Caco-2 (cell line): ENCODE measurements at places on chromosomes 2 and 18. TPM values are rescaled to one million over a fixed set of nuclear protein-coding genes. Genes with fewer than 3 reads are reported as not detected.
A peak's percentile ranks its signal among the peaks of the same experiment; 100 is the strongest.

The EMILIN1 gene
- total RNA-seq: 0.30 and 0.43 TPM in 2 replicates

DNA sequence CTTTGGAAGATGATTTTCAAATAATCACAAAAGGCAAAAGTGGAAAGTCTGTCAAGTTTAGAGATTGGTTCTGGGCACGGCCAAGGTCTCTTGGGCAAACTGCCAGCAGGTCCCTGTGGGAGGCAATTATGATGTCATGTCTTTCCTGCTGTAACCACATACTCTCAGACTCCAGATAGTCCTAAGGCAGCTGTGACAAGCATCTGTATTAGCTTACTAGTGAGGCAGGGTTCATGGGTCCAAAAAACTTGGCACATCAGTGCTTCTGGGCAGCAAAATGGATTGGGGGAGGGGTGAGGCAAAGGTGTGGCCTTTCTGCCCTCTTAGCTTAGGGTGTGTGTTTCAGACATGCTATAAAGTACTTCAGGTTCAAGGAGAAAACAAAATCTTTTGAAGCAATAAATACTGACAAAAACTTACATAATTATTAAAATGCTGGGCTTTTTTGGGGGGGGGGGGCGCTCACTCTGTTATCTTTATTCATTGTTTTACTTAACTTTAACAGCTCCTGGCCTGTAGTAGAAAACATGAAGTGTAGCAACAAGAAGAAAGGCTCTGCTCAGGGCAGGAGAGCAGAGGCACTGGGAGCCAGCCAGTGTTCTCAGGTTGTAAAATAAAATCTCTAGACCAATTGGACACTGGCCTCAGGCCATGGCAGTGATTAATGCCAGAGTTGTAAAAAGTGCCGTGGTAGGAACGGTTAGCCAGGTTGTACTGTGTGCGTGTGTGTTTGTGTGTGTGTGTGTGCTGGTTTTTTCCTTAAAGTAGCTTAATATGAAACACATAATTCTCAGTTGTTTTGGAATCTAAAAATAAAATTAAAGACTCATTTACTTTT, 14.3 kb upstream of the TANC1 start:
- DNase-seq: peak; percentile 71

DNA sequence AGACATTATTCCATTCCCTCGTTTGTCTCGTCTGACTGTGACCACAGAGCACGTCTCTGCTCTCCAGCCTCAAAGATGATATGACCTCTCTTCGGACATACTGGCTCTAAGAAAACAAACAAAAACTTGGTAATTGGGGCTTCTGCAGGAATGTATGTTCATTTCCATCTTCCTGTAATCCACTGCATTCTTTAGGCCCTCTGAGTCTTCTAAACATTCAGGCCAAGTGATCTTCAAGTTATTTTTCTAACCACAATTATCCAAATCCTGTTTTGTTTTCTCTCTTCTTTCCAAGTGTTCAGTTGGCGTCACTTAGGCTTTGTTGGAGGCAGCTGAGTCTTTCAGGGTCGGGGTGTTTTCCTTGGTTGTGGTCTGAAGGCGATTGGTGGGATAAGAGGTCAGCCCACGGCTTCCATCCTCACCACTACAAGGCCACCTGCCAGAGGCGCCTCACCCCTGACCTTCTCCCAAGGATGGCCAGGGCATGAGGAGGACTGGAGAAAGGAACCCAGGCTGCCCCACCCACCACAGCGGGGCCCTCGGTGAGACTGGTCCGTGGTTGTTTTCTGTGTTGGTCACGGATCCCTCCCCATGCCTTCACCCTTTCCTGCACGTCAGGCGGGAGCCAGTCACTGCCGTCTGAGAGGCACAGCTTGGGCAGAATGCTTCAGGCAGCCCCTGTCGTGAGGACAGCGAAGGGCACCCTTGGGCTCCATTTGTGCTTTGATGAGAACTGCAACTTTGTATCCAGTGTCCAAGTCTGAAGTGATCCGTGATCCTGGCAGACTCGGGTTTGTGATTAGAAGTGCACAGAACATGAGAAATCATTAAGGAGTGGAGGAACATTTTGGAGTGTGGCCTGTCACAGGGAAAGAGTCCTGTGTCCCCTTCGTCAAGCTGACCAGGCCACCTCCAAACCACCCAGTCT, 88.6 kb upstream of the FHL2 start:
- DNase-seq: no peak

DNA sequence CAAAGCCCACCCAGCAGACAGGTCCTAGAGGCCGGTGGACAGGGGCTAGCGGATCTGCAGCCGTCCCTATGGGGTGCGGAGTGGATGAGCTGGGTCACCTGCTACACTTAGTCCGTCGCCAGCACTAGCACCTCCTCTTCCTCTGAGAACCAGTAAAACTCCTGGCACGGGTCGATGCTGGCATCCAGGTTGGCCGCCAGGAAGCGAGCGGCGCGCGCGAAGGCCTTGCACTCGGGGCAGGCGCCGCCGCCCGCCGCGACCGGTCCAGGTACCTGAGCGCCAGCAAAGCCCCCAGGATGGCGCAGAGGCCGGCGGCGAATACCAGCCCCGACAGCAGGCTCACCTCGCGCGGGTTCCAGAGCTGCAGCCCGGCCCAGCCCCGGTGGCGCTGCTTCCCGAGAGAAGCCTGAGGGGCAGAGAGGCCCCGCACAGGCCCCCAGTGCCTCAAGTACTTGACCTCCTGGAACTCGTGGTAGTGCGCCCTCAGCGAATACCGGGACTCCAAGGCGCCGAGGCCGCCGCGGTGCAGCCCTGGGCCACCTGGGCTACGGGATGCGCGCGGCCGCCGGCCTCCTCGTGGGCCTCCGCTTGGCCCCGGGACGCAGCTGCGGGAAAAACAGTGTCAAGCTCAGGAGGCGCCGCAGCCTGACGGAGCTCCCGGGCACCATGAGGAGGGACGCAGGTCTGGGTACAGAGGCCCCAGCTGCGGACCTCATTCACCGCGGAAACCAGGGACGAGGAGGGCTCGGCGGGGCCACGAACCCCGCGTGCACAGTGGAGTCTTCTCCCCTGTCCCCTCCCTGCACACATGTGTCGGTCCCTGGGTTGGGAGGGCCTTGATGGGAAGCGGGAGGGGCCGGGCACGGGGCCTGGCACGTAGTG, 27.5 kb upstream of the ALPP start:
- DNase-seq: no peak

DNA sequence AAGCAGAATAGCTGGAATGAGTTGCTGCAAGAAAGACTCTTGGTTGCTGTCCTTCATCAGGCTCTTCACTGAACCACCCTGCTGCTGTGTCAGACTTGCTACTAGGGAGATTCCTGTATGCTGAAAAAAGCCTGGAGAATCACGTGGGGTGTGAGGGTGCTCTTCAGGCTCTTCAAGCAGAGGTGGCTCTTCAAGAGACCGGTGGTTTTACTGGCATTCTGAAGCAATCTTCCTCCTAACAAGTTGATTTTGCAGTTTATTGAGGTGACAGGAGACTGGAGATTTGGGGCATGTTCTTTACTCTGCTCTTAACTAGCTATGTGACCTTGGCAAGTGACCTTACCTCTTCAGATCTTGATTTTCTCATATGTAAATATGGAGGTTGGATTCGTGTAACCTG, 14.1 kb downstream of the TMEM178A start:
- DNase-seq: no peak

The POTEJ gene
- total RNA-seq: not detected in 2 replicates

The CCL20 gene
- total RNA-seq: 2.8 and 3.5 TPM in 2 replicates

GRCh38 chr2:78082555-78082954, 560.4 kb upstream of the LRRTM4 start:
- no peak for DNase-seq

GRCh38 chr2:106233350-106233706, 39.2 kb upstream of the UXS1 start:
- no peak for DNase-seq

DNA sequence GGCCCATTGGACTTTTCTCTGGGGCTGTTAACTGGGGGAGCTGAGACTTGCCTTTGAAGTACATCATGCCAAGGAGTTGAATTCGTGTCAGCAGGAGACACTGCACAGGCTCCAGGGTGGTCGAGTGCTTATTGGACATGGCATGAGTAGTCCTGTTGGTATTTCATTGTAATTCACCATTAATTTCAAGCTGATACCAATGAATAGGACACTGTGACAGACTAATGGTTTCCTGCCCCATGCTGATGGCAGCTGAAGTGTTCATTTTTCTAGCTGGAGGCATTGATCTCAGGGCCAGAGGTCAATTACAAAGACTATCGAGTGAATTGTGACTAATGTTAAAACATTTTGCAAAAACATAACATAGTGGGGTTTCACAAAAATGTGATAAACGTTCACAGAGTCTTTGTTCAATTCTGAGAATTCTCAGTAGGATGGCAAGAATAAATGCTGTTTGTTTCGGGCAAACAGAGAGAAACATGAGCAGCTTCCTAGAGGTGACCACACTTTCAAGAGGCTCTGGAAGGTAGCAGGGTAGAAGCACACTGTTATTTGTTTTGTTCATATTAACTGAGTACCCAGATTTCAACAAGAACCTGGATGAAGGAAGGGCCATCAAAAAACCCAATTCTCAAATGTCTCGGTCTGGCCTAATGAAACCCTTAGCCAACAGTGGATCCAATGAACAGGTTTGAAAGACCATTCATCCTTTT, 90.6 kb upstream of the ARL4C start:
- no peak for DNase-seq

The CAPN14 gene
- 0.21 and 0.23 TPM in 2 replicates for total RNA-seq

- DNase-seq: peak; percentile 85
Measured at GRCh38 chr2:133765658-133766057, 197.4 kb upstream of the NCKAP5 start.

The LYG2 gene
- total RNA-seq: not detected in 2 replicates

DNA sequence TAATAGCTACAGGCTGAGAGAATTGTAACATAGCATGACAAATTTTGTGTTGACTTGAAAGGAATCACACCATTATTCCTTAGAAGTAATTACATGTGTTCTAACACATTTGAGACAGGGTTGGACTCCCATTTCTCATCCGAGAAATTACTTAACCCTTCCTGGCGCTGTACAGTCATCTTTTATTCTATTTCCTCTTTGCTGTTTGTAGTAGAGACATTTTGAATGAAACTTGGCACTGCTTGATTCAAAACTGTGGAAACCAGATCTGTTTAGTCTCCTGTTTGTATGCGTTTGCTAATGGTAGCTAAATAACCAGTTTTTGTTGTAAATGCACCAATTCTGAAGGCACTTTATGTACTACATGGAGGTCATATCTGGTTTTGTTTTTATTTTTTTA, 231.9 kb downstream of the ALPK2 start:
- DNase-seq: no peak

DNA sequence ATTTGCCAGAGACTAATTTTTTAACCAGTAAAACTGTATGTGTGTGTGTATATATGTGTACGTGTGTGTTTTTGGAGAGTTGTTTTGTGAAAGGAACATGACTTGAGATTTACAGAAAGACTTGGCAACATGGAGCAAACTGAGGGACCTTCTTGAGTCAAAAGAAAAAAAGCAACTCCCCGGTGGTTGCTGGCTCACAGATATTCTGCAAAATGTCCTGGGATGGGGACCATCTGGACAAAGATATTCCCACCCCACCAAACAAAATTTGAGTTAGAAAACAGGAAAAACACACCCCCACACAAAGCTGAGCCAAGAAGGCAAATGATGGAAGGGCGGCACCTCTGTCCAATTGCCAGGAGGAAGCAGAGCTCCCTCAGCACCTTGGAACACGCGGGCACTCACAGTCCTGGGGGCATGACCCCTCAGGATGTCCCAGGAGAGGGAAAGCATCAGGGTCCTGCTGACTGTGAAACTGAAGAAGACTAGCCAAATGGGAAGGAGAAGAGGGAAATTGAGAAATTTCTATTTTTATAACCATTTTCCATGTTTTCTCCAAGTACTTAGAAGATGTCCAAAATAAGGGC, 290.2 kb upstream of the ACVR2A start:
- no peak for DNase-seq

The TOGARAM2 gene
- 0.61 and 1.3 TPM in 2 replicates for total RNA-seq

DNA sequence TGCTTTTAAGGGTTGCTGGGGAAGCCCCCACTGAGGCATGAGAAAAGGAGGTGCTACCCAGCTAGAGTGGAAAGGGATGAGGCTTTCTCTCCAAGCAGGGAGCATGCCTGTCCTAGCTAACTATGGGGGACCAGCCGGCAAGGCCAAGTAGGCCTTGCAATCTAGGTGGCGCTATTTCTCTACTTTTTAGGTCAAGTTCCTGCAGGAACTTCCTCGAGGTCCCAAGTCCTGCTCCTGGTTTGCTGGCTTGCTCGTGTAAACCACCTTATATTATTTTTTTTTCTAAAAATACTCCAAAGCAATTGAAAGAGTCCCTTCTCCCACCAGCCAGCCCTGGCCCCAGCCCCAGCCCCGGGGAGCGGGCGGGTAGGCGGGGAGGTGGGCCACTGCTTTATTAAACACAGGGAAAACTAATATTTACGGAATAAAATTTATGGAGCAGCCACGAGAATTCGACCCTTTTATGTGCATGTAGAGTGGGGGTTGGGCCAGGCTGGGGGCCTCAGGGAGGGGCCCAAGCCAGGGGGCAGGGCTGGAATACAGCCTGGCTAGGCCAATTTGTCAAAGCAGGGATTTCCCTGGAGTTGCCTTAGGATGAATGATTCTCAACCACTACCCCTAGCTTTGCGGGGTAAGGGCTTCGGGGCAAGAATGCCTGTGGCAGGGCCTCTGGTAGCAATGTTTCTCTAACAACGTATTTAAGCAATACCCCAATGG, 12.8 kb upstream of the IHH start:
- DNase-seq: peak; percentile 77

DNA sequence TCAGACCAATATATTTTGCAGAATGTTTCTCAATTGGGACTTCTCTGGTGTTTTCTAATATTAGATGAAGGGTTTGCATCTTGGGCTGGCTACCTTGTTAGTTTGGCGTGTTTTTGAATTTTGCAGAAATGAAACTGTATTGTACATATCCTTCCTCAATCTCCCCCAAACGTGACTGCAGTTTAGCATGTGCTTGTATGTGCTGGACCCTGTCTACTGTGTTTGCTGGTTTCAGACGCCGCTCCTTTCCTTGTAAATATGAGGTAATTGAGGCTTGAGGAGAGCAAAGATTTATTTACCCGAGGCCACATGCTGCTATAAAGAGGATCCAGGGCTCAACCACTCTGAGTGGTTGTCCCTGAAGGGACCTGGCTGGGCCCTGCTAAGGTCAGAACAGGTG, 57.2 kb downstream of the NGEF start:
- no peak for DNase-seq

GRCh38 chr2:84906108-84906899, 848 bp downstream of the TMSB10 start:
- no peak for DNase-seq

- DNase-seq: peak; percentile 20
Measured at GRCh38 chr2:194319222-194319992, 1337.6 kb upstream of the SLC39A10 start.

GRCh38 chr2:240689975-240690374, 1.7 kb upstream of the AQP12A start:
- DNase-seq: no peak

DNA sequence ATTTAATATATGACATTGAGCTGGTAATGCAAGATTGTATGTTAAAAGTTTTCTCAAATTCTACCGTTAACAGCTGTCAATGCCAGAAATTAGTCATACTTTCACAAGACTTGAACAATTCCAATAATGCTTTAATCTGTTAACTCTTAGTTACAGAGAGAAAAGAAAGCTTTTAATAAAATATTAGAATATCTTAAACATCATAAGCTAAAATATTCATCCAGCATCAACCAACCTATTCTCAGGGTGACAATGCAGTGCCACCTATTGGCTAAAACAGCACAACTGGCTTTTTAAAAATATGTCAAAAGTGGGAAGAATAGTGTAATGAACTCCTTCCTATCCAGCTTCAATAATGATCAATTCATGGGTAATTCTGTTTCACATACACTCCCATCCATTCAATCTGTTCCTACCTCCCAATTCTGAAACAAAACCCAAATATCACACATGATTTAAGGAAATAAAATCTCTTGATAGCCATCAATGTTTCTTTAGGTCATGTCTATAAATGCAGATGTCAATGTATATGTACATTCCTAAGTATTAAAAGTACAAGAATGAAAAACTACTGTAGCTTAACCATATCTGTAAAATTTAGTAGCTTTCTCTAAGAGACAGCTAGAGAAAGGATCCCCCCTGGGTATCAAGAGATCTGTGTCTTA, 79.8 kb upstream of the CCDC141 start:
- DNase-seq: peak; percentile 20
